ENCODE measurements at places on chromosomes 2 and 18.

DNA sequence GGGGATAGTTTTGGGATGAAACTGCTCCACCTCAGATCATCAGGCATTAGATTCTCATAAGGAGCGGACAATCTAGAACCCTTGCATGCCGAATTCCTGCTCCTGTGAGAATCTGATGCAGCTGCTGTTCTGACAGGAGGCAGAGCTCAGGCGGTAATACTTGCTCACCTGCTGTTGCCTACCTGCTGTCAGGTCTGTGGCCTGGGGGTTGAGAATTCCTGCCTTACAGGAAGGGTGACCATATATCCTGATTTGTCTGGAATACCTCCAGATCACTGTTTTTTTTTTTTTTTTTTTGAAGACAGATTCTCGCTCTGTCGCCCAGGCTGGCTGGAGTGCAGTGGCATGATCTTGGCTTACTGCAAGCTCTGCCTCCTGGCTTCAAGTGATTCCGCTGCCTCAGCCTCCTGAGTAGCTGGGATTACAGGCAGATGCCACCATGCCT is 21.7 kb downstream of the ACSL3 start:
- DNase-seq = no peak

DNA sequence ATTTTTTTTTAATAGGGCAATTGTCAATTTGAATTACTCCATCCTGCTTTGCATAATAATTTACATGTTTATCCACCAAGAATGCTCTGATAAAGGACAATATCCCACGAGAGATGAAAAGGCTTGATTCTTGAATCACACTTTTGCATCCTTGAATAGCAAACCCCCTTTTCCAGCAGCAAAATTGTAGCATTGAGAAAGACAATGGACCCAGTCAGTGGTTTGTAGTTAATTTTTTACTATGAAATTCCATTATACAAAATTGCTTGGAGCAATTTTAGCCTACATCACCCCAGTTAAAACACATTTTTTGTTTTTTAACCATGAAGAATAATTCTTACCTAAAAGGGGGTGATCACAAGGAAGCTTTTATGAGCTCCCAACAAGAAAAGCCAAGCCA is 255.1 kb downstream of the RND3 start:
- DNase-seq = no peak

DNA sequence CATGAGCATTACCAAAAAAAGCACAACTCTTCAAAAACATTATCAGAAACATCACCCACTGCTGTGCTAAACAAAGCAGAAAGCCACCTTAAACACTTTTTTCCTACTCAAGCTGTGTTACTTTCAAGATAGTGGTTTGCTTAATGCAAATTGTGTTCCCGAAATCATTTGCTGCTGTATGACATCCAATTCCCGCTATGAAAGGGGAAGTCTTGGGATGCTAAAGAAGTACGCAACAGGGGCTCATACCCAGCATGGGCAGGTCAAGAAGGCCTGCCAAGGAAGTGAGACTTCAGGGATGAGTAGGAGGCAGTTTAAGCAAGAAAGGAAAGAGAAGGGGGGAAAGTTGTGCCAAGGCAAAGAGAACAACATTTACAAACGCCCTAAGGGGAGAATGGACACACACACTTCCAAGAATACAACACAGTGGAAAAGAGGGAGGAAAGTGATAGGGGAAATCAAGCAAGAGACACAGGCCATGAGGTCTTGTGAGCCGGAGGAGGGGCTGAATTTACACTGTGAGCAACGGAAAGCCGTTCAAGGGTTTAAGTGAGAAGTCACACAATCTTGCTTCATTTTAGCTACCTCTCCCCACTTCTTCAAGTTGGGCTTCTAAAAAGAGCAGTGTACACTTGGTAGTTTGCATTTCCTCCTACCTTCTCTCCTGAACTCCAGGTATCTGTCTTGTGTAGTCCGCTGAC is 4.0 kb downstream of the PTPN2 start:
- DNase-seq = no peak

- DNase-seq = peak; percentile 38
These were observed 1.4 kb upstream of the CTNNA2 start for GRCh38 chr2:79511320-79511951.

GRCh38 chr2:13654416-13654815 is 937.7 kb downstream of the TRIB2 start:
- no peak for DNase-seq

DNA sequence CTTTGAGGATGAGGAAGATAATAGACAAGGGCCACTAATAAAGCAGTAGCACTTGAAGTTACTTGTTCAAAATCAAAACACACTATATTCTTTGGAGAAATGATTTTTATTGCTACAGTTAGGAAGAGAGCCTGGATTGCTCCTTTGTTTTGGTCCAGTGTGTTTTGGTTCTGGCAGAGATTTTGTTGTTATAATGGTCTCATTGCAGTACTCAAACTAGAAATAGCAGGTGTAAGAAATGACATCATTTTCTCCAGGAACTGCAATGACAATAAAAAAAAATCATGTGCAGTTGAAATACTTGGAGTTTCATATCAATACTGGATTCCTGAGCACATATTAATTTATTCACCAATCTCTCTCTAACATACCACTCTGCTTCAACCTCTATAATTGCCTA is 490.3 kb downstream of the CCDC85A start:
- no peak for DNase-seq

Measured in amniotic epithelial cell (primary cell).